Pulmonary artery endothelial cell (primary cell): ENCODE measurements at places on chromosomes 5 and 9.

DNA sequence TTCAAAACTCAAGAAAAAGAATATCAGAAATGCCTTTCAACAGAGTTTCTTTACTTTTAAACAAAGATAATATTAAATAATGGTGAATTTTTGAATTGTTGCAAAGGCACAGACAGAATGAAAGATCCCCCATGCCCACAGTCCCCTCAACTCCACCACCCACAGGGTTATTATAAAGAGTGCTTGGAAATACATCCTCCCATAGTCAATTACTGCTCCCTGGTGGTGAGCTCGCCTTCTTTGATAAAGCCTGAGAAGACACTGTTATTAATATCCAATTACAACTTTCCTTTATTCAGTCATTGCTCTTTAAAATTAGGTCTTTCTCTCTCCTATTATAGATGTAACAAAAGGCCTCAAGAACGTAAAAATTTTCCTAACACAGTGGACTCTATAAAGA lies 490.2 kb upstream of the RORB start:
- no peak for DNase-seq

DNA sequence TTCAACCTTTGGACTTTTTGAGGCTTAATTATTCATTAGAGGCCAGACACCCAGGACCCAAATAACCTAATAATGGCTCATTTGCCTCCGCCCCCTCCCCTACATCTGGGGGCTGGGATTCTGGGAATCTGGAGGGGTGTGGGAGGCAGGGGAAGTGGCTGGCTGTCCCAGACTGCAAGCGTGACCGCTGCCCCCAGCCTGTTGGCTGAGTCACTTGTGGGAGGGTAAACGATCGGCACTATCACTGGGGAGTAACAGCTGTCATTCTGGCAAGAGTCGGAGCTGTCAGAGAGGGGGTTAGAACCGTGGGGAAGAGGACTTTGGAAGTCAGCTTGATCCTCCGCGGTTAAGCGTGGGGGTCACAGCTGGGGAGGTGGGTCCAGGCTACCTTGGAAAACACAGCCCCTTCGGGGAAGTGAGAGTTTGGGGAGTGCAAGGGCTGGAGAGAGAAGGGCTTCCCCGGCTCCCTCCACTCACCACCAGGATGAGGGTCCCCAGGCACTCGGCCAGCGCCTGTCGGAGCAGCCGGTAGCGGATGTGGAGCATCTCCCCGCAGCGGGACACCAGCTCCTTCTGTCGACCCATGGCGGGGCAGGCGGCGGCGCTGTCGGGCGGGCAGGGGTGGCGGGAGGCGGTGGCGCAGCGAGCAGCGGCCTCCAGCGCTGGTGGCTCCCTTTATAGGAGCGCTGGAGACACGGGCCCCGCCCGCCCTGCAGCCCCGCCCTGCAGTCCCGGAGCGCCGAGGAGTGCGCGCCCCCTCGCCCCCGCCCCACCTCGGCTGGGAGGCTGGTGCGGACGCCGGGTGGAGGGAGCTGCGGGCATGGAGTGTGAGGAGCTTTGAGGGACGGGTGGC lies at the start of gene AQP3:
TSS of gene AQP3 (minus strand) at position 648 of the 853 bp plus-strand sequence. CDS start at position 585, 63 bp downstream.
- no peak for DNase-seq

- no peak for DNase-seq
Observed at GRCh38 chr9:89421595-89421994, 76.3 kb downstream of the SEMA4D start.

DNA sequence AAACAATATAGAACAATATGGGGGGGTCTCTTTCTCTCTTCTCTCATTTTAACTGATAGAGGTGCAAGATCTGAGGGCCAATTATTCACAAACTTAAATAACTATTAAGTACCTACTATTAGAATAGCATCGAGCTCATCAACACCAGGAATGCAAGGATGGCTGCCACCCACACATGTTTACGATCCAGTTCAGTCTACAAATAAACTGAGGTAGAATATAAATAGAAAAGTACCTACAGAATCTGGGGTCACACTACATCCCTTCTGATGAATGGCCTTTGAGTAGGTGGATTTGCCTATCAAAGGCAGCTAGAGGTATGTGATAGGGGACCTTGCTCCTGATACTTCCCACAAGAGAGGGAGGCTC lies 91.8 kb upstream of the ZNF366 start:
- no peak for DNase-seq

DNA sequence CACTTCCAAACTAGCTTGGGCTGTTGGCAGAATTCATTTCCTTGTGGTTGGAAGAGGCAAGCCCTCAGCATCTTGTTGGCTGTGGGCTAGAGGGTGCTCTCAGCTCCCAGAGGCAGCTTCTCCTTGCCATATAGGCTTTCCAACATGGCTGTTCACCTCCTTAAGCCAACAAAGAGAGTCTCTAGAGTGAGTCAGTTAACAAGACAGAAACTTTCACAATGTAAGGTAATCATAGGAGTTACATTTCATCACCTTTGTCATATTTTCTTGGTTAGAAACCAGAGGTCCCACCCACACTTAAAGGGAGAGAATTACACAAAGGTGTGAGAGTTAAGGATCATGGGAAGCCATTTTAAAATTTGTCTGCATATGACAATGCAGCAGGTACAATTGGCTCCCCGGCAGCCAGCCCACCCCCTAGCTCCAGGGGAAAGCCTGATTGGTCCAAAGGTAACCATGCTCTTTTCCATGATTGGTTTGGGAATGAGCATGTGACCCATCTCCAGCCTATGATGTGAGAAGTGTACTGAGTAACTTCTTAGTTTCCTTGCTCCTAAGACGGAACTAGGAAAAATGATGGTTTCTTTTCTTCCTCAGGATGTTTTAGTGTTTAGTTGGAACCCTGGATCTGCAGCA lies 109.8 kb upstream of the MSX2 start:
- DNase-seq, result no peak
